ENCODE measurements at places on chromosomes 11 and 22.

DNA sequence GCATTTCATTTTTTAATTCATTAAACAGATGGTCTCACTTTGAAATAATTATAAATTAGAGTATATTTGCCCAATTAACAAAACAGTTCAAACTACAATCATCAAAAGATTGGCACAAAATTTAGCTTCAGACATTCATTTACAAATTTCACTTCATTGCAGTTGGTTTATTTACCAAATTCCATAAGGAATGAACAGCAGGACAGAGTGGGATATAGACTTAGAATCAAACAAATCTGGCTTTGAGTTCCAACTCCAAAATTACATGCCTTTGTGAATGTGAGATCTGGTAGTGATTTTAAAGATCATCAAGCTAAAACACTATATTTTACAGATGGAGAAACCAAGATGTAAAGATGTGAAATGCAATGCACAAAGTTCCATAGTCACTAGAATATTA, 310.7 kb upstream of the CNTN5 start:
- no peaks in the 10 kb centered on the region for H3K36me3 ChIP-seq
- no peak for DNase-seq
- no peaks in the 10 kb centered on the region for H3K27me3 ChIP-seq
- no peaks in the 10 kb centered on the region for H3K4me1 ChIP-seq
- H3K27ac ChIP-seq, result no peak overlapping the region
- H3K4me3 ChIP-seq, result no peak overlapping the region

GRCh38 chr11:134592391-134592990, 180.4 kb upstream of the B3GAT1 start:
- peak; percentile 49 for DNase-seq
- no peak overlapping the region for H3K4me3 ChIP-seq
- no peaks in the 10 kb centered on the region for H3K4me1 ChIP-seq
- no peak overlapping the region for H3K27ac ChIP-seq
- no peaks in the 10 kb centered on the region for H3K27me3 ChIP-seq

GRCh38 chr11:61429346-61429690, 457 bp downstream of the CPSF7 start:
- H3K27ac ChIP-seq, result peak overlapping the region; percentile 96
- H3K4me1 ChIP-seq, result peaks cover 62% of the 10 kb centered on the region
- DNase-seq, result no peak
- peak overlapping the region; percentile 83 for H3K4me3 ChIP-seq
- H3K36me3 ChIP-seq, result no peaks in the 10 kb centered on the region

- peaks cover 41% of the 10 kb centered on the region for H3K4me1 ChIP-seq
- H3K27me3 ChIP-seq, result no peaks in the 10 kb centered on the region
- no peaks in the 10 kb centered on the region for H3K36me3 ChIP-seq
- H3K27ac ChIP-seq, result no peak overlapping the region
- H3K4me3 ChIP-seq, result no peak overlapping the region
- no peak for DNase-seq
Observed at GRCh38 chr22:32997295-32997694, 60.9 kb downstream of the SYN3 start.

GRCh38 chr22:31308181-31308580, 15.9 kb upstream of the PIK3IP1 start:
- no peak overlapping the region for H3K4me3 ChIP-seq
- no peak for DNase-seq
- H3K27ac ChIP-seq, result no peak overlapping the region

DNA sequence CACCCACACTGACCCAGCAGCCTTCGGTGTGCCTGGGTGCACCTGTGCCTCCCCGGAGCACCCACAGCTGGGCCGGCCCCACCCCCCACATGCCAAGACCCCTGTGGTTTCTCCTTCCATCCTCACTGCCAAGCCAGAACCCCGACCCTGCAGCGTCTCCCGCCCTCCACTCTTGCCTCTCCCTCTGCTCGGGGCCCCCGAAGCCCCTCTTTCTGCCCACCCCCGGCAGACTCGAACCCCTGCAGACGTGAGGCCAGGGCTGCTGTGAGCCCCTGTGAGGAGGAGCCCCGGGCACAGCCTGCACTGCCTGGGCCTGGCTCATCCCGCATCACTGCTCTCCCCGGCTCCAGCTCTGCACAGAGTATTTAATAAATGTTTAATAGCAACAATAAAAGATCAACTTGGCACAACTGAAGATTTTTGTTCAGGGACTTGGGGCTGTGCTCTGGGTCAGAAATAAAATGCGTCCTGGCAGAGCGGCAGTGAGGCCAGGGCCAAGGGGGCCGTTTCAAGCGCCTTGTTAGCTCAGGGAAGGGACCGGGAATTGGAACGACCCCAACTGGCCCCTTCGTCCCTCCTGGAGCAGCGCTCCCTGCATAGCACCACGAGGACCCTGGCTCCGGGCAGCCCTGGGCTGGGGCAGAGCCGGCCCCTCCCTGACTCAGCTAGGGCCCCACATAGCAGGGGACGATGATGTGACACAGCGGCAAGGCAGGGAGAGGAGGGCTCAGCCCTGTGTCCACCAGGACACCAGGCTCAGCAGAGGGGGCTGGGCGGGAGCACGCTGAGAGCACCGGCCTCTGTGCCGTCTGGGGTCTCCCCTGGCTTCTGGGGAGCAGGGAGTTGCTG, 520.8 kb downstream of the BRD1 start:
- no peaks in the 10 kb centered on the region for H3K27me3 ChIP-seq
- peak; percentile 52 for DNase-seq
- no peaks in the 10 kb centered on the region for H3K4me1 ChIP-seq
- H3K27ac ChIP-seq, result no peak overlapping the region
- no peak overlapping the region for H3K4me3 ChIP-seq

GRCh38 chr22:17579535-17579981, 16.3 kb downstream of the SLC25A18 start:
- H3K27ac ChIP-seq, result no peak overlapping the region
- no peaks in the 10 kb centered on the region for H3K27me3 ChIP-seq
- no peak for DNase-seq
- H3K4me1 ChIP-seq, result no peaks in the 10 kb centered on the region

DNA sequence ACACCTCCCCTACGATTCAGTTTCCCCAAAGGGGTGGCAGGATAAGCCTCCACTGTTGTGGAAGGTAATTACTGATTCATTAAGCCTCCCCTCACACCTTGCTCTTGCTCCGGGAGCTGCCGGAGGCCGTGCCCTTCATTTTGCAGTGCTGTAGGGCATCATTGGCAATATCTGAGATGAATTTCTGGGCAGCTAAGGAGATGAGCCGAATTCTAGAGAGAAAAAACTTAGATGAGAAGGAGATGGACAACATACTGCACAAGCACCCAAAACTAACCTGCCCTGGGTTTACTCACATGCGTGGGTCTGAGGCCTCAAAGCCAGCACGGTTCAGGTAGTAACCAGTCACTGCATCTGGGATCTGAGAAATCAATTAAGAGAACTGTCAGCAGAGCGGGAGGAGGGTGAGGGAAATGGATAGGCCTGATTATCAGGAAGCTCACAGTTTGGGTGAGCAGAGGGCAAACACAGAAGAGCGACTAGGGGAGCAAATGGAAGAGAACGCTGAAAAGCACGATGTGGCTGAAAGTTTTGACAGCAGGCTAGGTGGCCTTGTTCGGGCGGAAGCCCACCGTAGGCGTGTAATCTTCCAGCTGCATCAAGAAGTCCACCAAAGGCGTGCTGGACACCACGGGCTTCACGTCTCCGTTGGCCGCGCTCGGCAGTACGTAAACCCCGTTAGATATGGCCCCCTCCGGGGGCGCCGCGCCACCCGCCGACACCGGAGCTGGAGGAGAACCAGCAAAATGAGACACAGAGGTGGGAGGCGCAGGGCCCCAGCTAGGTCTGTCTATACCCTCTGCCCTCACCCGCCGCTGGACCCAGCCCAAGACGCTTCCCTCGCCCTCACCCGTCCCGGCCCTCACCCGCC, 689 bp downstream of the TAF10 start:
- peak overlapping the region; percentile 95 for H3K27ac ChIP-seq
- no peaks in the 10 kb centered on the region for H3K36me3 ChIP-seq
- H3K4me1 ChIP-seq, result peaks cover 40% of the 10 kb centered on the region
- no peaks in the 10 kb centered on the region for H3K27me3 ChIP-seq
- peak; percentile 93 for DNase-seq

- H3K4me1 ChIP-seq, result peaks cover 18% of the 10 kb centered on the region
- DNase-seq, result no peak
- H3K4me3 ChIP-seq, result no peak overlapping the region
- no peaks in the 10 kb centered on the region for H3K36me3 ChIP-seq
- H3K27ac ChIP-seq, result no peak overlapping the region
- H3K27me3 ChIP-seq, result no peaks in the 10 kb centered on the region
Observed at GRCh38 chr22:44049486-44050231, 25.6 kb downstream of the PARVB start.

GRCh38 chr11:117917591-117918151, 11.5 kb downstream of the TMPRSS13 start:
- H3K27ac ChIP-seq, result no peak overlapping the region
- DNase-seq, result no peak
- no peak overlapping the region for H3K4me3 ChIP-seq
- no peaks in the 10 kb centered on the region for H3K36me3 ChIP-seq
- no peaks in the 10 kb centered on the region for H3K27me3 ChIP-seq
- no peaks in the 10 kb centered on the region for H3K4me1 ChIP-seq

GRCh38 chr22:50715776-50716175, 22.2 kb upstream of the ACR start:
- no peaks in the 10 kb centered on the region for H3K27me3 ChIP-seq
- no peaks in the 10 kb centered on the region for H3K36me3 ChIP-seq
- DNase-seq, result no peak
- H3K4me3 ChIP-seq, result no peak overlapping the region

DNA sequence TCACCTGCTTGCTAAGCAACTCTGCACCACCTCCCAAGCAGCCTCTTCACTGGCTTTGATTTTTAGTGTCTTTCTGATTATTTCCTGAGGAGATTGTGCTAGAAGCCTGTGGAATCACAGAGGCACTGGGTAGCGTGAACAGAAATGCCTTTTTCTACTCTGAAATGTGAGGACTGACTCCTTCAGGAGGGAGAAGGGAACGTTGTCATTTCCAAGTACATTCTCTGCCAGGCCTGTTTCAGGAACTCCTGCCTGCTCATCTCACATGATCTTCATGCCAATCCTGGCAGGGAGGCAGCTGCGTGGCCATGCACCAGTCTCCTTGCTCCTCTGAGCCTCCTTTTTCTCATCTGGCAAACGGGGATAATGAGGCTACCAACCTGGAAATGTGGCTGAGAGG, 49.8 kb upstream of the PRDM11 start:
- peak; percentile 18 for DNase-seq
- H3K27me3 ChIP-seq, result no peaks in the 10 kb centered on the region
- no peak overlapping the region for H3K4me3 ChIP-seq
- no peaks in the 10 kb centered on the region for H3K36me3 ChIP-seq
- no peak overlapping the region for H3K27ac ChIP-seq

- H3K36me3 ChIP-seq, result no peaks in the 10 kb centered on the region
- DNase-seq, result no peak
- no peaks in the 10 kb centered on the region for H3K4me1 ChIP-seq
- no peaks in the 10 kb centered on the region for H3K27me3 ChIP-seq
Observed at GRCh38 chr11:123473941-123474677, 44.0 kb downstream of the GRAMD1B start.

DNA sequence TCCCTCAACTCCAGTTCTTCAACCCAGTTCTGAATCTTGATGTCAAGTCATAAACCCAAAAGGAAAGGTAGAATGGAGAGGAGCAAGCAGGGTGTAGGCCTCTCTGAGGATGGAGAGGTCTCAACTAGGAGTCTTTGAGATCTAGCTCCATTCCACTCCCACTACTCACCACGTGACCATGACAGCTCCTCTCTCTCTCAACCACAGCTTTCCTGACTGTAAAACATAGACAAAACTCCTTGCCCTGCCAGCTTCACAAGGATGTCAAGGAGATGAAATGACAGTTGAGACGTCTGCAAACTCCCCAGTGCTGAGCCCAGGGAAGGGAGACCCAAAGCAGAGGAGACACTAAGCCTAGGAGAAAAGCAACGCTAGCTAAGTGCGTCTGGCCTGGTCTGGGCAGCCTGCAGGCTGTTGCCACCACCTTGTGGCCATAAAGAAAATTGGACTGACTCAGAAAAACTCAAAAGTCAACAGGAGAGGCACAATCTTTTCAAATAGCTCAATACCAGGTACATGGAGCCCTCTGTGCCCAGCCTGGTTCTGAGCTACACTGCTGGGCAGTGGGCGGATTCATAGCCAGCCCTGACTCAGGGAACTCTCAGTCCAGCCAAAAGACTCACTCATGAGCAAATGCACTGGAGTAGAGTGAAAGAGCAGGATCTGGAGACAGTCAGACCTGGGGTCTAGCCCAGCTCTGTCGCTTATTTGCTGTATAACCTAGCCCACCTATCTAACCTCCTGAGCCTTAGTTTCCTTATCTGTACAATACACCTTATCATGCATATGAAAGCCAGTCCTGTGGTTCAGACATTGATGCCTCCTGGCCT, 3.4 kb downstream of the CLPB start:
- H3K4me1 ChIP-seq, result peaks cover 17% of the 10 kb centered on the region
- H3K36me3 ChIP-seq, result no peaks in the 10 kb centered on the region
- no peaks in the 10 kb centered on the region for H3K27me3 ChIP-seq
- H3K4me3 ChIP-seq, result no peak overlapping the region

GRCh38 chr11:11445441-11446185, 92.6 kb upstream of the CSNK2A3 start:
- no peaks in the 10 kb centered on the region for H3K27me3 ChIP-seq
- no peaks in the 10 kb centered on the region for H3K36me3 ChIP-seq

Measured in vagina (tissue), 2 donors.